DND-41 (cell line): ENCODE measurements at places on chromosomes 2 and 18.
A peak's percentile ranks its signal among the peaks of the same experiment; 100 is the strongest.

- H3K4me3 ChIP-seq = no peak overlapping the region
- H3K36me3 ChIP-seq = no peaks in the 10 kb centered on the region
- DNase-seq = peak; percentile 21
Measured at GRCh38 chr2:72220170-72220569, 72.5 kb upstream of the CYP26B1 start.

GRCh38 chr2:171894612-171894947 is 536 bp upstream of the SLC25A12 start:
- peaks cover 17% of the 10 kb centered on the region; the same call in 1 of the 2 replicates for H3K36me3 ChIP-seq
- DNase-seq = no peak
- H3K27me3 ChIP-seq = no peaks in the 10 kb centered on the region
- peak overlapping the region; percentile 76; the same call in 1 of the 2 replicates for H3K4me3 ChIP-seq
- H3K27ac ChIP-seq = peak overlapping the region; percentile 74
- peaks cover 22% of the 10 kb centered on the region for H3K4me1 ChIP-seq

DNA sequence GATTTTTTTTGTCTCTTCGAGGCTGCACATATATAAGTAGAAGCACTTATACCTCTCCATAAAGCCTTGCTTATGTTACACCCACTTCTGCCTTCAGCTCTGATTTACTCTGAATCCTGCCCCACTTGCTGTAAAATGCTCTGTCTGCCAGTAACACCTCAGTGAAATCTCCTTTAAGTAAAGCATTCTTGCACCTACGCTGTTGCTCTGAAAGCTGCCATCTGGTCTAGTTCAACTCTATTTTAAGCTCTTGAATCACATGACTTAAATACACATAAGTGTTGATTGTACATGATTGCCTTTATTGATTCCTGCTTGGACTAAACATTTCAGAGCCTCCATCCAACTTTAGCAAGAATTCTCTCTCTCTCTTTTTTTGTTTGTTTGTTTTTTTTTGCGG is 609.0 kb upstream of the CELF4 start:
- H3K4me1 ChIP-seq = no peaks in the 10 kb centered on the region
- DNase-seq = no peak
- H3K27ac ChIP-seq = no peak overlapping the region
- no peaks in the 10 kb centered on the region for H3K27me3 ChIP-seq
- no peaks in the 10 kb centered on the region for H3K36me3 ChIP-seq

GRCh38 chr2:86747711-86748639 is 27.9 kb downstream of the RMND5A start:
- H3K36me3 ChIP-seq = peaks cover 88% of the 10 kb centered on the region
- H3K27ac ChIP-seq = no peak overlapping the region; the same call in 1 of the 2 replicates
- no peak overlapping the region for H3K4me3 ChIP-seq
- H3K4me1 ChIP-seq = no peaks in the 10 kb centered on the region
- H3K27me3 ChIP-seq = no peaks in the 10 kb centered on the region

GRCh38 chr18:7221424-7222155 is 9.3 kb upstream of the LRRC30 start:
- H3K4me3 ChIP-seq = no peak overlapping the region
- H3K27ac ChIP-seq = no peak overlapping the region
- H3K4me1 ChIP-seq = no peaks in the 10 kb centered on the region
- no peaks in the 10 kb centered on the region for H3K27me3 ChIP-seq
- no peaks in the 10 kb centered on the region for H3K36me3 ChIP-seq

GRCh38 chr2:218041302-218042168 is 27.5 kb upstream of the RUFY4 start:
- peaks cover 9% of the 10 kb centered on the region for H3K27me3 ChIP-seq
- H3K4me1 ChIP-seq = no peaks in the 10 kb centered on the region
- H3K27ac ChIP-seq = no peak overlapping the region

GRCh38 chr2:233064530-233065199 is 4.5 kb downstream of the INPP5D start:
- no peak overlapping the region for H3K4me3 ChIP-seq
- peaks cover 36% of the 10 kb centered on the region for H3K4me1 ChIP-seq
- H3K36me3 ChIP-seq = peaks cover 28% of the 10 kb centered on the region
- no peak for DNase-seq
